NCI-H526 (cell line): ENCODE measurements at places on chromosomes 1 and 21.

DNA sequence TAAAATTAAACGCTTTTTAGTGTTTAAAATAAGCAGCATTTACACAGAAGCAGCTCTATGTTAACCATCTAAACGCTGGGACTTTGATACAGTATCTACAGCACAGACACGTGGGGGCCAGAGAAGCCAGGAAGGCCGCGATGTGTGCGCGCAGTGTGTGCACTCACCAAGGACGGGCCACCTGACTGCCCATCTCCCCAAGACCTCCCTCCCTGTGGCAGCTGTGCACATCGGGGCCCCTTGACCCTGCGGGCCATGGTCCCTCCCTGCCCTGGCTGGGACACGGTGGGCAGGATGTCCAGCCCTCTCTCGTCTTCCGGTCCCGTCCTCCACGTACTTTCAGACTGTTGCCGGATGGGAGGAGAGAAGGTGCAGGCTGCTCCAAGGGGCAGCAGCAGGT lies 4.2 kb downstream of the TAS1R3 start:
- DNase-seq, result no peak

- peak; percentile 100 for DNase-seq
Measured at GRCh38 chr1:43545695-43546387, 15.2 kb downstream of the PTPRF start.

GRCh38 chr1:204442376-204443259 lies 31.0 kb upstream of the PPP1R15B start:
- DNase-seq, result no peak

- DNase-seq, result no peak
Measured at GRCh38 chr21:43949499-43950208, 62.5 kb upstream of the TRAPPC10 start.

- DNase-seq, result peak; percentile 26
Measured at GRCh38 chr1:204198348-204199340, 2.4 kb upstream of the KISS1 start.

- no peak for DNase-seq
Measured at GRCh38 chr21:45611296-45611695, 32.2 kb upstream of the PCBP3 start.

GRCh38 chr1:151549199-151549598 lies 9.1 kb downstream of the TUFT1 start:
- no peak for DNase-seq

- DNase-seq, result no peak
Measured at GRCh38 chr1:1616045-1616790, 918 bp downstream of the MIB2 start.

- no peak for DNase-seq
Measured at GRCh38 chr1:89098857-89099256, 27.1 kb downstream of the GBP2 start.

GRCh38 chr1:171081763-171082201 lies 8.9 kb upstream of the FMO3 start:
- no peak for DNase-seq

DNA sequence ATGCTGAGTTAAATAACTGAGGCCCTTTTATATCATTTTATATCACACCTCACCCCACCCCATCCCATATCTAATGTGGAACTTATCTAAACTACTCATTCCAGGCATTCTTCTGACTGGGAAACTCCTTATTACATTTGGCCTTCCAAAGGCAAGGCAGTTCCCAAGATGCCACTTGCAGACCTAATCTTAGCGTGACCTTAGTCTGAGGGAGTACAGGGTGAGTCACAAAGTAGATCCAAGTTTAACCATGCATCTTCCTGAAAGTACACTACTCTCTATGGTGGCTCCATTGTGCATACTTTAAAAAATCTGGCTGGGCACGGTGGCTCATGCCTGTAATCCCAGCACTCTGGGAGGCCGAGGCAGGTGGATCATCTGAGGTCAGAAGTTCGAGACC lies 353.6 kb upstream of the C1orf87 start:
- no peak for DNase-seq

- peak; percentile 4 for DNase-seq
Measured at GRCh38 chr21:33367309-33367973, 35.8 kb upstream of the IFNGR2 start.

- DNase-seq, result no peak
Measured at GRCh38 chr1:86993269-86993985, 79.0 kb downstream of the HS2ST1 start.

DNA sequence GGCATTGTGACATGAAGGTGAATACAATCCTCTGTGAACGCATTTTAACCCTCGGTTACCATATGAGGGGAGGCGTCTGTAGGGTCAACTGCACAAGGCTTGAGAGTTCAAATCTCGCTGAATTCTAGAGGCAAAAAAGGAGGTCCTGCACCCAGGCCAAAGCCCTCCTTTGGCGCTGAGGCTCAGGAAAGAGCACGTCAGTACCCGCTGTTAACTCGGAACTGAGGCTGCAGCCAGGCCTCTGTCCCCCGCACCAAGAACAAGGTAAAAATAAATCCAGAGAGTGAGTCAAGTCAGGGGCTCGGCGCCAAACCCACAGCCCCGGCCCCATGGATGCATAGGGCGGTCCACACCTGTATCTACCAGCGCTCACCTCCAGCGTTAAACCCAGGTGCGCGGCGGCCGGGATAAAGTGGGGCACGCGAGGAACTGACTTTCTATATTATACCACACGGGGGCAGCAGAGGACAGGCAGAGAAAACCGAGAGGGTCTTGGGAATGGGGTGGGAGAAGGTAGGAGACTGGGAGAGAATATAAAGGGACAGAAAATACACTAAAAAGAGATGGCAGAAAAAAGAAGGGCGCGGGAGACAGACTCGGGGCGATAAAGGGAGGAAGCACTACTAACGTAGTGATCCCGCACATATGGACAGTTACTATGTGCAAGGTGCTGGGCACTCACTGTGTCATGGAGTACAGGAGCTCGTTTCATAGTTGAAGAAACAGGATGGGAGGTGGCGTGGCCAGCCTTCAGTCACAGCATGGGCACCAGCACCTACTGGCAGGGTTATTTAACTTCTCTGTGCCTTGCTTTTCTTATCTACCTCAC lies 54.9 kb downstream of the DMRTA2 start:
- peak; percentile 36 for DNase-seq

GRCh38 chr1:85363521-85363920 lies 87.1 kb upstream of the BCL10 start:
- DNase-seq, result no peak
